ENCODE measurements at places on chromosomes 11 and 22.
A peak's percentile ranks its signal among the peaks of the same experiment; 100 is the strongest.

GRCh38 chr22:26109686-26110315 is 59.5 kb upstream of the SEZ6L start:
- DNase-seq = no peak

DNA sequence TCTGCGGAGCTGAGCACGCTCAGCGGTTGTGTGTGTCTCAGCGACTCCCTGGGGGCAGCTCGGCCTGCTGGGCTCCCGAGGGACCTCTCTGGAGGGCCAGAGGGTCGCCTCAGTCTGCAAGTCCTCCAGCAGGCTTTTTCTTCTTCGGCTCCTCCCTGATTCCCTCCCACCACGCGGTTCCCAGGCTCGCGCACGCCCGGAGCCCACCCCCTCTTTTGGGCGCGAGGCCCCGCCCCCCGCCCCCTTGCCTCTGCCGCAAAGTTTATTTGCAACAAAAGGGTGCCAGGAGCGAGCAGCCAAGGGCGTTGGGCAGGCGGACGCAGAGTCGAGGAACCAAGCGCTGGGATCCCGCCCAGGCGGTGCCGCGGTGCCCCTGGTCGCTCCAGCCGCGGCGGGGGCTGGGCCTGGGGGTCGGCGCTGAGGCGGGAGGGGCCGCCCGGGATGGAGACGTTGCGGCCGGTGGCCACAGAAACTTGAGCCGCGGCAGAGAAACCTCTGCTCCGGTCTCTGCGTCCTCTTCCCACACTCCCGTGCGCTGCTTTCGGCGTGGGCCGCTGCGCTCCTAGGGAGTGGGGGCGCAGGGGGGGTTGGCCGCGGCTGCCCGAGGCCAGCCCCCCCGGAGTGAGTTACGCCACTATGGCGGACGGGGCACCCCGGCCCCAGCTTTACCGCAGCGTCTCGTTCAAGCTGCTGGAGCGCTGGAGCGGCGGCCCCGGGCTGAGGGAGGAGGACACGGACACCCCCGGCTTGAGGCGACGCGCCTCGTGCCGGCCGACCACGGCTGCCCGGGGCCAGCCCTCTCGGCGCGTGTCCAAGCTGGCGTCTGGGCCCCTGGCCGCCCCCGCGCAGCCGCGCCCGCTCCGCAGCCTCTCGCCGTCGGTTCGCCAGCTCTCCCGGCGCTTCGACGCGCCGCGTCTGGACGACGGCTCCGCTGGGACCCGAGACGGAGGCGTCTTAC is at the start of gene ARHGEF17:
ARHGEF17 (plus strand) TSS at position 274 of the 958 bp plus-strand sequence; CDS start at position 637, 363 bp downstream.
- no peak for DNase-seq

GRCh38 chr11:94786264-94787126 is 18.3 kb downstream of the AMOTL1 start:
- DNase-seq = peak; percentile 38

- DNase-seq = no peak
Observed at GRCh38 chr11:35261197-35261596, 122.2 kb downstream of the CD44 start.

DNA sequence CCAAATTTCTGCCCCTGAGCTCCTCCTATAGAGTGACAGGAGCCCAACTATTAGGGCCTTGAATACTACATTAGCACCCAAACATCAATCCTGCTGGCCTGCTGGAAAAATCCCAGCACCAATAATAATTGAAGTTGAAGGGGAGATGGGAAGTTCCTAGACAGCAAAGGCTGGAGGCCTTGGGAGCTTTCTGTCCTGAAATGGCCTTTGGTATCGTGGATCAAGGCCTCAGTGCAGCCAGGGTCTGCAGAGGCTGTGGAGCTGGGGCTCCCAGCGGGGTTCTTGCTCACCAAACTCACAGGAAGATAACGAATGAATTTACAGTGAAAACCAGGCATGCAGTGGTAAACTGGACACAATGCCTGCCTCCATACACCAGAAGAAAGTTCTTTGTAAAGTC is 9.2 kb upstream of the MICALL1 start:
- no peak for DNase-seq

GRCh38 chr22:19679522-19680101 is 34.7 kb upstream of the SEPTIN5 start:
- peak; percentile 36 for DNase-seq

- no peak for DNase-seq
Observed at GRCh38 chr11:78323363-78323762, 94.3 kb downstream of the GAB2 start.

DNA sequence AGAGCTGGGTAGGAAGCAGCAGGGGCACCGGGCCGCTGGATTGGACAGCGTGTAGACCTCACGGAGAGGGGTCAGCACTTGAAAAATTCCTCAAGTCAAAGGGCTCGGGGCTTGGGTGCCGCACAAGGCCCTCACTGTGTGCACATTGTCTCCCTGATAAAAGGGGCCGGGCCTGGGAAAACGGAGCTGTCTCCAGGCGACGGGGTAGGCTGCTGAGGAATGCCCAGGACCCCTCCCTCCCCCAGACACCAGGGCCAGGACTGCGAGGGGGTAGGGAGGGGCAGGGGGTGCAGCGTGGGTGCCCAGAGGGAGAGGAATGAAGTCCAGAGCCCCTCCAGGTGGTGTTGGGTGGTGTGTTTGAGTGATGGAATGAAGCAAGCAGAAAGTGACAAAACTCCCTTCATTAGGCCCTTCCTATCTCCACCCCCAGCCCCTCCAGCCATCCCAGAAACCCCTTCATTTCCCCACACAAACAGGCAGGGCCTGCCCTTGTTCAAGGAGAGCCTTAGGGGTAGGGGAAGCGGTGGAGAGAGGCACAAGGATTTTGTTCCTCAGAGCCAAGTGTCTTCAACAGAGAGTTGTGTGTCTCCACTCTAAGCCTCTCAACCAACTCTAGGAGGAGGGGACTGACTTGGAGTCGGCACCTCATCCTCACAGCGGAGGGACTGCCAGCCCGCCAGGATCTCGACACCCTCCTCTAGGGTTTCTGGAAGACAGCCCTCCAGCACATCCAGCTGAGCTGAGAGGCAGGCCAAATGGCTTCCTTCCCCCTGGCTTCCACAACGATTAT is 63.9 kb downstream of the SYN3 start:
- no peak for DNase-seq

DNA sequence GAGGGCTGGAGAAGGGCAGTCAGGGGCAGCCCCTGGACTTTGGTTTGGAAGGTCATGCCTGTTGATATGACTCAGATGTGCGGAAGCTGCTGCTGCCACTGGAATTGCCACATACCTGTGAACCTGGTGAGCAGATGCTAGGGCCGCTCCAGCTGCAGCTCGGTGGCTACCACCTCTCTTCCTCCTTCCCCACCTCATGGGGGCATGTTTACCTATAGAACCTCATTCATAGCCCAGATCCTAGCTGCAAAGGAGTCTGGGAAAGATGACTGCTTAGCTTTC is 17.5 kb upstream of the TSPAN18 start:
- no peak for DNase-seq

DNA sequence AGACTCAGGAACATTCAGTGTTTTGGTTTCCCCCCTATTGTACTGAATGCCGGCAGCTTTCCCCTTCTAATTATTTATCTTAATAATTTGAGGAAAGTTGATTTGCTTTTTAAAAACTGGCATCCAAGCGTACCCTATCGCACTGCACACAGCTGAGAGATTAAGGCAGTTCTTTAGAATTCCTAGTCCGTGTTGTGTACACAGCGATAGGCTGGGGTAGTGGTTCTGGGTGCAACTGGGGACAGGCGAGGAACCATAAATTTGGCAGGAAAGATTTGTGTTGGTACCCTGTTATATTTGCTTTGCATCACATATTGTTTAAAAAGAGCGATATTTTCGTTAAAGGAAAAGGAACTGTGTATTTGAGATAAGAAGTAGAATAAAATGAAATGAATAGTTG is 39.2 kb downstream of the PTPRJ start:
- DNase-seq = no peak

DNA sequence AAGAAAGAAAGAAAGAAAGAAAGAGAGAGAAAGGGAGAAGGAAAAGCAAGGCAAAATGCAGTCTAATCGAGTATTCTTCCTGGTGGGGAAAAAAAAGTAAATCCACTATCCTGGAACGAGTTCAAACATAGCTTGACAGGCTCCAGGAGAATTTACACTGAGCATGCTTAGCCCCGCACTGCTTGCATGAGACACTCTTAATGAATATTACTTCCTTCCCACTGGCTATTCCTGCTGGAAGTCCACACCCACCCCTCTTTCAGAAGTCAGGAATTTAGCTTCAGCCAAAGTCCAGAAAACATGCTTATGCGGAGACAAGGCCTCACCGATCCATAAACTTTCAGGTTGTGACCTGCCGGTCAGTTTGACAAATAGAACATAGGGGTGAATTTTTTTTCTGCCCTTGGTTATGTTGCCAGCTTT is 251.8 kb upstream of the BLID start:
- DNase-seq = no peak

All from activated CD4-positive, alpha-beta T cell treated with anti-CD3 and anti-CD28 coated beads, Interleukin-10, Interleukin-2, amounts not matched to agents 100 ng/mL and 50 ng/mL, durations not matched to agents 16 hours and 8 hours (primary cell).